ENCODE measurements at places on chromosomes 1 and 21.

GRCh38 chr21:38376693-38377092 is 119.9 kb downstream of the KCNJ15 start:
- DNase-seq = no peak

DNA sequence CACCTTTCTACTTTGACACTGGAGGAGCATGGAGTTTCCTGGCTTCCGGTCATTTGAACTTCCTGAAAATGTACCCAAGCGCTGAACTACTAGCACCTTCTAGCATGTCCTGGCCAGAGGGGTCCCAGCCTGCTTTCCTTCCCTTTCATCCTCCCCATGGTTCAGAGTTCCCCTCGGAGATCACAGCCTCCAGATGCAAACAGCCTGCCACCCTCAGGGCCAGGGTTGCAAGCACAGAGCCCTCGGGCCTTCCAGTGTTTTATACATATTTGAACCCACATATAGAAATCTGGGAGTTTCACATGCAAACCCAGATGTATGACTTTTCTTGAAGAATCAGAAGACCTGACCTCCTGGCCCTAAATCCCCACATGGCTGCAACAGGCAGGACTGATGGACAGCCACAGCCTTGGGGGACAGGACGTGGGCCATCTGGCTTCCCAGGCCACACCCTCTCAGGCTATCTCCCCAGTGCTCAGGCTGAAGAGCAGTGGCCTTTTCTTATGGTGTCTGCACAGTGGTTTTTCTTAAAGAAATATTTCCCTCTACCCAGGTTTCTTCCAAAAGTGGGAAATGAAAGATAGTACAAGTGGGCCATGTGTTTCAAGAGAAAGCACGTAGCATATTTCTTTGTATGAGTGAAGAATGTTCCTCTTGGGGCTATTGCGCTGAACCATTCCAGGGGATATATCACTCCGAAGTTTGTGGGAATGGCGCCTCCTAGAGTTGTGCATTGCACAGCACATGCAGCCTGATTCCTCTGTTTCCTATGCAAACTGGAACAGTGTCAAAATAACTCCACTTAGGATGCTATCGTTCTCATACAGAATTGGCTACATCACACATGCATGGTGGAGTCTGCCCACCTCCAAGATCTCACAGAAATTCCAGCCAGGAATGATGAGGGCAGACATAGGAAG is 232.0 kb upstream of the VAMP3 start:
- DNase-seq = no peak

DNA sequence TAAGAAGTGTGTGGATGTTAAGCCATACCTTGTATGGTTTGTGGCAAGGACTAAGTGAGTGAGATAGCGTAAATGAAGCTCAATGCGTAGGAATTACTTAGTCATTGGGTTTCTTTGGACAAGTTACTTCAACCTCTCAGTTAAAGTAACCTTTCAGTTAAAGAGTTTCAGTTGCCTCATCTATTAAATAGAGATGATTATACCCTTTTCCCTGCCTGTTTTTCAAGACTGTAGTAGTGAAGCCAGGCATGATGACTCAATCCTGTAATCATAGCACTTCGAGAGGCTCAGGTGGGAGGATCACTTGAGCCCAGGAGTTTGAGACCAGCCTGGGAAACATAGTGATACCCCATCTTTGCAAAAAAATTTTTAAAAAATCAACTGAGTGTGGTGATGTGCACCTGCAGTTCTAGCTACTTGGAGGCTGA is 6.3 kb downstream of the ZMPSTE24 start:
- no peak for DNase-seq

DNA sequence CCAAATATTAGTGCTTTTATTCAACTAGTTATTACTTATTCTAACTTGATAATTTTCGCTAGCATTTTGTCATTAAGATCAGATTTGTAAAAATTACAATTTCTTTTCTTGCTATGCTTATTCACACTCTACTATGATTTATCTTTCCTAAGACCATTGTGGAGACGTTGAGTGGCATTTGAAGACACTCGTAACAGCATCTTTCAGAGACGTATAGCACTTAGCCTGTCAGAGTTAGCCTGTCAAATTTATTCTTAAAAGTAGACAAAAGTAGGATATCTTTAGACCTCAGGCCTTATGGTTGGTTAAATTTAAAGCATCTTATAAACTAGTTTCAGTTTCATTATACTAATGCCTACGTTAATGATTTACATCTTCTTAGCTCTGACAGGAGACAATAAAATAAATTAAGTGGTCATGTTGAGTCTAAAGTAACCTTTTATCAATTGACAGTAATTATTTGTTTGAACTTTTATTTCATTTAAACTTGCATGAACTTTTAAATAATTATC is 1410.1 kb downstream of the MRPL39 start:
- no peak for DNase-seq

DNA sequence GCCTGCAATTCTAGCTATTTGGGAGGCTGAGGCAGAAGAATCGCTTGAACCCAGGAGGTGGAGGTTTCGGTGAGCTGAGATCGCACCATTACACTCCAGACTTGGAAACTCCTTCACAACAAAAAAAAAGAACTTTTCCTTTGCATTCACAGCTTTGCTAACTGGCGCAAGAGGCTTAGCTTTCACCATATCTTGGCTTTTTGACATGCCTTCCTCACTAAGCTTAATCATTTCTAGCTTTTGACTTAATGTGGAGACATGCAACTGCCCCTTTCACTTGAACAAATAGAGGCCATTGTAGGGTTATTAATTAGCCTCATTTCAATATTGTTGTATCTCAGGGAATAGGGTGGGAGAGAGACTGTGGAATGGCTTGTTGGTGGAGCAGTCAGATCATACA is 8.7 kb downstream of the KPNA6 start:
- DNase-seq = no peak

- DNase-seq = no peak
Observed at GRCh38 chr21:21029164-21029563, 31.0 kb downstream of the NCAM2 start.

- no peak for DNase-seq
Observed at GRCh38 chr1:30569384-30569783, 154.0 kb downstream of the MATN1 start.

- no peak for DNase-seq
Observed at GRCh38 chr1:20900056-20900455, 112.9 kb upstream of the HP1BP3 start.

DNA sequence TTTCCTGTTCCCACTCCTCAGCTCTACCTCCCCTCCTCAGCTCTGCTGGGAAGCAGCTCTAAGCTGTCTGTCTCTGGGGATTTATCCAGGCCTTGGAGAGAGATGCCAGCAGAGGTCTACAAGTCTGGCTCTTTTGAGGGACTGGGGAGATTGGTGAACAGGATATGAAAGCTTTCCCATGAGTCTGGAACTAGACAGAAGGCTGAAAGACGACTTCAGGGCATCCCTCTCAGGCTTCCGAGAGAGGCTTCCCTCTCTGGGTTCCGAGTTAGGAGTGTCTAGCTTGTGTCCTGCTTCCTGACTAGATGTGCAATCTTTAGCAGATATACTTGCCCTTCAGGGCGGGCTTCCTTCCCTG is 733 bp downstream of the TMEM35B start:
- DNase-seq = no peak

GRCh38 chr1:28890435-28890834 is 23.9 kb upstream of the EPB41 start:
- DNase-seq = no peak

DNA sequence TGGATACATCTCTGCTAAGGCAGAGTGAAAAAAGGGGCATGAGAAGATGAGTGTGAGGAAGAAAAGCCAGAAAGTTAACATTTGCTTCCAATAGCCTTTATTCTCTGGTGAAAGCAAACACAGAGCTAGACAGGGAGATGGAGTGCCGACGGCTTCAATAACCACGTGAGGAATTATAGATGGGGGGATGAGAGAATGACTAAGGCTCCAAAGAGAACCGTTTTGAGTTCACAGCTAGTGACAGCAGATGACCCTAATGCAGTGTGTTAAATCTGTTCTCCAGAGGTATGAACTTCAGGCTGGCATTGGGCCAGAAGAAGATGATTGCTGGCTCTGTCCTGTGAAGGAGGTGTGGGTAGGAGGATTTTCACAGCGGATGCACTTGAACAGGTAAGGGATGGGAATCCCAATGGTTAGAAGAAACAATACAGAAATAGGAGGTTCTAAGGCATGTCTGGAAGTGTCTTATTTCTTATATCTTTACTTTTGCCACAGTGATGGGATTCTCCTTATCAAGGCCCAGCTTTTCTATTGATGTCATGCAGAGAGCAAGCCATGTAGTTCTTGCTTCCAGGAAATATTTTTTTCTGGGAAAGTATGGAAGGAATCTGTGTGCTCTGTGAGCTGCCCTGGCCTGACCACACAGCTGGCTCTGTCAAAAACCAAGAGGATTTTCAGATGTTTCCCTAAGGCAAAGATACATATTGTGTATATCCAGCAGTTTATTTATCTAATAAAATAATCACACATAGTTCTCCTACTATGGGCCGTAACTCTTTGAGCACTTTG is 573.8 kb downstream of the LTN1 start:
- DNase-seq = no peak

DNA sequence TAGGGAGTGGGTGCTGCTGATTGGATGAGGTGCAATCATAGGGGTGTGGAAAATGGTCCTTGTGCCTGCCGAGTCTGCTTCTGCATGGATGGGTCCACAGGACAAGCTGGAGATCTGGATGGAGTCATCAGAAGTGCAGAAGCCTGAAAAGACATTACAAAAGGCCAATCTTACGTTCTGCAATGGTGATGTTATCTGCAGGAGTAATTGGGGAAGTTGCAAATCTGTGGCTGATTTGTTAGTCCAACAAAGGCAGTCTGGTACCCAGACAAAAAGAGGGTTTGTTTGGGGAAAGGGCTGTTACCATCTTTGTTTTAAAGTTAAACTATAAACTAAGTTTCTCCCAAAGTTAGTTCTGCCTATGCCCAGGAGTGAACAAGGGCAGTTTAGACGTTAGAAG is 166.5 kb downstream of the PGBD5 start:
- no peak for DNase-seq

- DNase-seq = no peak
Observed at GRCh38 chr1:24276791-24277190, 42.4 kb upstream of the GRHL3 start.

DNA sequence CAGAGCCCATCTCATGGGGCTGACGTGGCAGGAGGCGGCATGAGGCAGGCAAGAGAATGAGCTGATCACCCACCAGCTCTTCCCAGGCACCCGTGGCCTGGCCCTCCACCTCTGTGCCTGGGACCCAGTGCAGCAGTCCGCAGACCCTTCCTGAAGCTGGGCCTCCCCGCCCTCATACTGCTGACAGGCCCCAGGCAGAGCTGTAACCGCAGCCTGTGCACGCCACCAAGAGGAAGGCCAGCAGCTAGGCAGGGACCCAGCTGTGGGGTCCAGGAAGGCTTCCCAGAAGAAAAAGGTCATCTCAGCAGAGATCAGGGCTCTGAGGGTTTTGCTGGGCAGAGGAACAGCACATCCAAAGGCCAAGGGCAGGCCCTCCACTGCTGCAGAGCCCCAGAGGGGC is 9.8 kb upstream of the MTFR1L start:
- no peak for DNase-seq

GRCh38 chr1:96073100-96073499 is 648.5 kb upstream of the PTBP2 start:
- no peak for DNase-seq

DNA sequence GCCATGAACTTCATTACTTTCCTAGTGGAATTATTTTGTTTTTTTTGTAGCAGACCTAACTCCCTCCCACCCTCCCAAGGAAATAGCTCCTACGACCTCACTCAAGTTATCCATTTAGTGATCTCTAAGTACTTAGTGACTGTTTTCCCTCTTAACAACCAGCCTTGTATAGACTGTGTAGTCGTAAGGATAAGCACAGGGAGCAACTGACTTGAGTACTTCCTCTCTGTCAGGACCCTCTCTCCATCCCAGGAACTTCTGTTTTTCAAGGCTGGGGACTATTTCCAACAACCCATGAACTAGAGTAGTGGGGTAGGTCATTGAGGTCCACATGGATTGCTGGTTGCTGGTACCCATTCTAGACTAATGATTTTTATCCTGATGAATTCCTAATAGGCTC is 1.9 kb downstream of the AGO1 start:
- DNase-seq = no peak

DNA sequence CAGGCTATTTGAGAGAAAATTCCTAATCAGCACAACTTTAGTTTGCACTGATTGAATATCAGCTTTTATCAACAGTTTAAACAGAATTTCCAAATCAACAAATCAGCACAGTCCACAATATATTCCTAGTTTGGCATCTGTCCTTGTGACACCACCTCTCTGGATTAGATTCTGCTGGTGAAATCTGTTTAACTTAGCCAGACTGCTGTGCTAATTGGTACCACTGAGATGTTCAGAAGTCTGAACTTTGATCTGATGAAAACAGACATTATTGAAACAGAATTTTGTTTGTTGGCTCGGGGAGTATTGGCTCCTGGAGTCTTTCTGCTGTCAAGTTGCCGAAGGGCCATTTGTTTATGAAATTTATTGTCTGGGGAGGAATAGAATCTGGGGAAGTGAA is 17.0 kb upstream of the NGF start:
- no peak for DNase-seq

DNA sequence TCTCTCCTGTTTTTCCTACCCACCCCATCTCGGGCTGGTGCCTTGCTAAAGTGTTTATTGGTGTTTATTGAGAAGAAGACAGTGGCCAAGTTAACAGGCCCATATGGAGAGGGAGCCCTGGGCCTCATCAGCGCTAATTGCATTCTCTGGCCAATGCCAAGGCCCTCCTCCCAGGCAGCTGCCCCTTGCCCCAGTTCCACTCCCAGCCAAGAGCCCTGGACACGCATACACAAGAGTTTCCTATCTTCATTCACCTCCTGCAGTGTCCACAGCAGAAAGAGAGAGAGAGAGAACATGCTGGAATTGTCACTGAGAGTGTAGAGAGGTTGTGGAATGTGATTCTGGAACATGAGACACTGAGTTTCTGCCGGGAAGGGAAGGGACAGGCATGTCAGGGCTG is 25.4 kb upstream of the VWA5B1 start:
- no peak for DNase-seq

DNA sequence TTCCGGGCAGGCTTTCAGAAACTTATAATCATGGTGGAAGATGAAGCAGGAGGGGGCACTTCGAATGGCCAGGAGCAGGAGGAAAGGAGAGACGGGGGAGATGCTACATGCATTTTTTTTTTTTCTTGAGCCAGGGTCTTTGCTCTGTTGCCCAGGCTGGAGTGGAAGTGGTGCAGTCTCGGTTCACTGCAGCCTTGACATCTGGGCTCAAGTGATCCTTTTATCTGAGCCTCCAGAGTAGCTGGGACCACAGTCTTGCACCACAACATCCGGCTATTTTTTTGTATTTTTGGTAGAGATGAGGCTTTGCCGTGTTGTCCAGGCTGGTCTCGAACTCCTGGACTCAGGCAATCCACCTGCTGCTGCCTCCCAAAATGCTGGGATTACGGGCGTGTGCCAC is 61.6 kb downstream of the SELENOF start:
- no peak for DNase-seq

DNA sequence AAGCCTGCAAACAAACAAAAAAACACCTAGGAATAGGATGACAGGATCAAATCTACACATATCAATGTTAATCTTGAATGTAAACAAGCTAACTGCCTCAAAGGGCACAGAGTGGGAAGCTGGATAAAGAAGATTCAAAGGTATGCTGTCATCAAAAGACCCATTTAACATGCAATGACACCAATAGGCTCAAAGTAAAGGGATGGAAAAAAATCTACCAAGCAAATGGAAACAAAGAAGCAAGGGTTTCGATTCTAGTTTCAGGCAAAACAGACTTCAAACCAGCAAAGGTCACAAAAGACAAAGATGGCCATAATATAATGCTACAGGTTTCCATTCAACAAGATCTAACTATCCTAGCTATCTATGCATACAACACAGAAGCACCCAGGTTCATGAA is 16.2 kb upstream of the OR2T10 start:
- DNase-seq = no peak

- DNase-seq = no peak
Observed at GRCh38 chr1:208431721-208432120, 187.5 kb upstream of the PLXNA2 start.

GRCh38 chr1:26570287-26570686 is 40.7 kb downstream of the RPS6KA1 start:
- DNase-seq = no peak

Data from stimulated activated CD4-positive, alpha-beta T cell treated with anti-CD3 and anti-CD28 coated beads, TNF-alpha, amount 100 ng/mL, for 1 hour (primary cell).